KG1 (cell line): ENCODE measurements at places on chromosomes 1 and 21.

DNA sequence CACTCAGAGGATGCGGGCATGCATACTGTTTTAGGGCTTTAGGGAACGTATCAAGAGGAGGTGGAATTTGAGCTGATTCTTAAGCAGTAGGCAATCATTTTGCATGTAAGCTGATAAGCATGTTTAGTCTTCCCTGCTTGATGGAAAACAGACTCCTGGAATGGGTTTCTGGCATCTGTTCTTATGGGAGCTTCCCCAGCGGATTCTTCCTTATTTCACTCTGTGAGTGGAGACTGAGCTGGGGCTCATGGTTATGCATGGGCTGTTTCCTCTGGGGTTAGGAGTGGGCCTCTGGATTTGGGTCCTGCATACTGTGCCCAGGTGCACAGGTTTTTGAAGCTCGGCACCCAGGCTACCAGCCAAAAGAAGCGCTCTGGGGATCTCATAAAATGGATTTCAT lies 93.4 kb downstream of the DIRAS3 start:
- no peak for DNase-seq

DNA sequence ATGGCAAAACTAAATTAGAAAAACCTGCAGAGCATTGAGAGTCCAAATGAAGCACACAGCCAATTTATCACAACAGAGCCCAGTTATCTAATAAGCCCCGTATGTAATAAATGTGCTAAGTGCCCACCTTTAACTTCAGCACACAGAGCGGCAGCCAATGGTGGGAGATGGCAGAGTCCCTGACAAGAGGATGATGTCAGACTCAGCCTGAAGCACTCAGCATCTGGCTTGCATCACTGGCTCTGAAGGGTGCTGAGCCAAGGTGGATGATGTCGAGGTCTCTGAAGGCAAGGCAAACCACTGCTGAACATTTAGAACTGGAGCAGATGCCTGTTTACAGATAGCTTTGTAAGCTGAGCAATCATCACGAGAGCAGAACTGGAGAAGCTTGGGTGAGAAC lies 118.3 kb downstream of the NUF2 start:
- no peak for DNase-seq

- no peak for DNase-seq
Measured at GRCh38 chr1:48665708-48666407, 110.8 kb downstream of the BEND5 start.

DNA sequence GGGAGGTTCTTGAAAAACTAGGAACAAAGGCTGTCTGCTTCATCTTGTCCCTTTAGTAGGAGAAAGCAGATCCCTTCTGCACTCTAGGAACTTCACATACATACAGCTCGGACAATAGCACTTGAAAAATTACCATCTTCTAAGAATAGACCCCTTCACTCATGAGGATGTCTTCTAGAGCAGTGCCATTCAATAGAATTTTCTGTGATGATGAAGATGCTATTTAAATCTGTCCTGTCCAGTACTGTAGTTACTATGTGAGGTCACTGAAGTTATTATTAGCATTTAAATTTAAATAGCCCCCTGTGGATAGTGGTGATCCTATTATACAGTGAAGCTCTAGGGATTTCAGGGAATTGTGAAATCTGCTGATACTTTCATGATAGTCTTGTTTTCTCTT lies 46.4 kb upstream of the RAB3GAP2 start:
- DNase-seq: no peak

DNA sequence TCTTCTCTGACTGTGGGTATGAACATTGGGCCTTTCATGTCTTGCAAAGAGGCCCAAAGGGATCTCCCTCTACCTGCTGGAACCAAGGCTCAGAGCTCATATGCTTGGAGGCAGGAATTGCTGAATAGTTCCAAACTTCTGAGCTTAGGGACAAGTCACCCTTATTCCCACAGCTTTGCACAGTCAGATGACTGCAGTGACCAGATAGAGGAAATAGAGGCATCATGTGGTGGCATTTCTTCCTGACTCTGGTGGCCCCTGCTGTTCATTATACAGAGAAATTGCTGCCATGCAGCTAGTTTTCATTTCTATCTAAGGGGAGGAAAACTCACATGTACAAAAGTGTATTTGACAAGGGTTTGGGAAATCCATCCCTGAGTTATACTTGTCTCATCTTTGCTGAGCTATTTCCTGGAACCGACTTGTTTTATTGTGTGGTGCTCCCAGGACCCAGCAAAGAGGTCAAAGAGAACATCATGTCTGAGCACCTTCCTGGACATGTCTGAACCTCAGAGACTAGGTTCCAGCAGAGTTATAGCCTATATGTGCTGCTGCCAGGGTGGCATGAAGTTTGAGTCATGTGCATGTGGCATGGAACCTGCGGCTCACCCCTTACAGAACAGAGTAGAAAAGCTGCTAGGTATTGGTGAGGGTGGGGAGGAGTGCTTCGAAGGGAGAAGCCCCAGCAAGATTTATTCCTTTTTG lies 131.2 kb downstream of the PIK3R3 start:
- no peak for DNase-seq

GRCh38 chr1:24435782-24436365 lies 20.3 kb downstream of the NIPAL3 start:
- DNase-seq: no peak

- no peak for DNase-seq
Measured at GRCh38 chr1:162367772-162368171, 8.9 kb downstream of the SPATA46 start.

- no peak for DNase-seq
Measured at GRCh38 chr1:38740487-38740886, 119.1 kb downstream of the RRAGC start.

DNA sequence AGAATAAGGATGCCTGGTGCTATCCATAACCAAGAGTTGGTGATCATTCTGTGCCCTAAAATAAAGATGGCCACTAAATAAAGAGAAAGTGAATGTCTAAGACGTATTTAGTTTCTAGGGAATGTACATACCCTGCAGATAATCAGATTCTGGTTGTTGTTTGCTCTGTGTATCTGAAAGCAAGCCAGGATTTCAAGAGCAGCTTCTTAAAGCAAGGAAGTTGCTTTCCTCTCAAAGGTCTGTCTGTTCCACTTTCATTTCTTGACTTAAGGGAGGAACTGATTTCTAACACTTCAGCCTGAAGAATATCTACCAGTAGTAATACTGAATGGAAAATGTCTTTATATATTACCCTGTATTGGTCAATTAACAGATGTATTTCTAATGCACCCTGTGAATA lies 88.8 kb downstream of the KIF1B start:
- DNase-seq: no peak

GRCh38 chr1:155933591-155934096 lies 569 bp downstream of the KHDC4 start:
- no peak for DNase-seq
